Body of pancreas (tissue), 4 donors: ENCODE measurements at places on chromosomes 2 and 18. TPM values are rescaled to one million over a fixed set of nuclear protein-coding genes. Genes with fewer than 3 reads are reported as not detected.

GRCh38 chr2:102130647-102130991 is 11.9 kb upstream of the IL1R1 start:
- H3K4me1 ChIP-seq, result peaks cover 9% of the 10 kb centered on the region
- H3K27me3 ChIP-seq, result no peaks in the 10 kb centered on the region
- no peak overlapping the region for H3K4me3 ChIP-seq
- no peak for DNase-seq

The STK11IP gene
- total RNA-seq, result 18.1 TPM

- H3K36me3 ChIP-seq, result no peaks in the 10 kb centered on the region
- H3K27ac ChIP-seq, result no peak overlapping the region
- no peak for DNase-seq
- H3K27me3 ChIP-seq, result no peaks in the 10 kb centered on the region
Measured at GRCh38 chr18:27419646-27420045, 234.5 kb upstream of the CHST9 start.

GRCh38 chr2:128584296-128584890 is 265.7 kb upstream of the HS6ST1 start:
- H3K27me3 ChIP-seq, result no peaks in the 10 kb centered on the region
- no peaks in the 10 kb centered on the region for H3K36me3 ChIP-seq
- no peaks in the 10 kb centered on the region for H3K4me1 ChIP-seq
- no peak overlapping the region for H3K4me3 ChIP-seq

The AGXT gene
- total RNA-seq, result 1.6 TPM

- H3K4me1 ChIP-seq, result no peaks in the 10 kb centered on the region
- no peak overlapping the region for H3K27ac ChIP-seq
Measured at GRCh38 chr2:239057533-239057932, 209.6 kb downstream of the TWIST2 start.

DNA sequence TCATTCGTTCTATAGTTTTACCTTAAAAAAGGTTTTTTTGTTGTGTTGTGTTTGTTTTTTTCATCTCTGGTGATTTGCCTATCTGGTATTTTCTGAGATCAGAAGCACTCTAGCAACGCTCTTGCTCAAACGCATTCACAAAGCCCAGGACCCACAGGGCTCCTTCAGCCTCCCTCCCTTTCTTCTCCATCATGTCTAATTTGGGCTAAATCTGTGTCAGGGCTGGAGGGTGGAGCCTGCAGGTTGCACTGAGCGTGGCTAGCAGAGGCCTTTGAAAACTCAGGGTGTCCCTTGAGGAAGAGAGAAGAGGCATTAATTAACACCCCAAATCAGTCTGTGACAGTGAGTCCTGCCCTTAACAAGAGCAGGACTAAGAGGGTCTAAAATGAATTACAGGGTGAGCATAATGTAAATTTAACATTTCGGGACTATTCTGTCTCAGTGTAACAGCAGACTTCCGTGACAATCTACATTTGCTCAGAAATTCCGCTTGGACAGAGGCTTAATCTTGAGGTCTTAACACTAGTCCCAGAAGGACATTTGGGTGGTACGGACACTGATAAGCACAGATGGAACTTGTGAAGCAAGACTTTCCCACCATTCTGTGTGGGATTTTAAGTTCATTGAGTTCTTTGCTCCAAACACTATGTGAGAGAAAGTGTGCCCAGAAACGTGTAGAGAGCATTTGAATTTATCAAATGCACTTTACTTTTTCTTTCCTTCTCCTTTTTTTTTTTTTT is 174.4 kb upstream of the APCDD1 start:
- no peak for DNase-seq
- no peak overlapping the region for H3K27ac ChIP-seq
- H3K4me3 ChIP-seq, result no peak overlapping the region

DNA sequence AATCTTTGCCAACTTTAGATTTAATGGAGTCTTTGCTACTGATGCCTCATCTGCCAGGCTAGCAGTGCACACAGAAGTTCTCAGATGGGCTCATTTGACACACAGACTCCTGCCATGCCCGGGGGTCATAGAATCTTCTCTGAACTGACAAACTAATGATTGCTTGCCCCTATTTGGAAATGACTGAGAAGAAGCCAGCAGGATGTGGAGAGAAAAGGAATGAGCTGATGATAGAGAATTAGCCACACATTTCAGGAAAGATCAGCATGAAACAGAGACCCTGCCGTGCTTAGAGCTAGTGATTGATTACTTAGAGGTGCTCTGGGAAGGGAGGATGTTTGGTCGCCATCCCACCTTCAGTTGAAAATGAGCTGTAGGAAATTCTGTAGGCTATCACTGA is 178.5 kb downstream of the TPGS2 start:
- no peaks in the 10 kb centered on the region for H3K36me3 ChIP-seq
- no peaks in the 10 kb centered on the region for H3K27me3 ChIP-seq
- no peak overlapping the region for H3K4me3 ChIP-seq
- H3K27ac ChIP-seq, result no peak overlapping the region
- no peak for DNase-seq
- H3K4me1 ChIP-seq, result no peaks in the 10 kb centered on the region

The NGEF gene
- total RNA-seq, result 4.9 TPM

- no peaks in the 10 kb centered on the region for H3K27me3 ChIP-seq
- no peak for DNase-seq
- H3K36me3 ChIP-seq, result no peaks in the 10 kb centered on the region
- no peak overlapping the region for H3K4me3 ChIP-seq
- no peak overlapping the region for H3K27ac ChIP-seq
- H3K4me1 ChIP-seq, result no peaks in the 10 kb centered on the region
Measured at GRCh38 chr2:239949537-239949936, 75.6 kb downstream of the NDUFA10 start.

DNA sequence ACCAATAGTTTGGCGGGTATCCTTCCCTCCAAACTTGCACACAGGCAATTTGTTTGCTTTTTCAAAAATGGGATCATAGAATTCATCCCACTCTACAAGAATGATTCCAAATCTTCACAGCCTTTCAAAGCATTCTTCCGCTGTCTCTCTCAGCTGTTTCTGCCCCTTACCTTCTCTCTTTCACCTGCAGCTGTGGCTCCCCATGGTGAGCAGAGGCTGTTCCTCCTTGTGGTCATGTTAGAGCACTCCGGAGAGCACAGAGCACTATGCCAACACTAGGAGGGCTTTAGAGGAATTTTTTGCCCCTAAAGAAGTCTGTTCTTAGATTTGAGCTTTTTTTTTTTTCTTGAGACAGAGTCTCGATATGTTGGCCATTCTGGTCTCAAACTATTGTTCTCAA is 30.4 kb downstream of the MTHFD2 start:
- H3K4me3 ChIP-seq, result no peak overlapping the region
- no peaks in the 10 kb centered on the region for H3K27me3 ChIP-seq
- H3K36me3 ChIP-seq, result no peaks in the 10 kb centered on the region
- peaks cover 16% of the 10 kb centered on the region for H3K4me1 ChIP-seq
- no peak for DNase-seq

GRCh38 chr2:120320318-120320851 is 25.6 kb upstream of the INHBB start:
- H3K36me3 ChIP-seq, result no peaks in the 10 kb centered on the region
- no peak overlapping the region for H3K27ac ChIP-seq
- no peak overlapping the region for H3K4me3 ChIP-seq
- peaks cover 13% of the 10 kb centered on the region for H3K4me1 ChIP-seq
- no peaks in the 10 kb centered on the region for H3K27me3 ChIP-seq

The RAX gene
- total RNA-seq, result not detected

DNA sequence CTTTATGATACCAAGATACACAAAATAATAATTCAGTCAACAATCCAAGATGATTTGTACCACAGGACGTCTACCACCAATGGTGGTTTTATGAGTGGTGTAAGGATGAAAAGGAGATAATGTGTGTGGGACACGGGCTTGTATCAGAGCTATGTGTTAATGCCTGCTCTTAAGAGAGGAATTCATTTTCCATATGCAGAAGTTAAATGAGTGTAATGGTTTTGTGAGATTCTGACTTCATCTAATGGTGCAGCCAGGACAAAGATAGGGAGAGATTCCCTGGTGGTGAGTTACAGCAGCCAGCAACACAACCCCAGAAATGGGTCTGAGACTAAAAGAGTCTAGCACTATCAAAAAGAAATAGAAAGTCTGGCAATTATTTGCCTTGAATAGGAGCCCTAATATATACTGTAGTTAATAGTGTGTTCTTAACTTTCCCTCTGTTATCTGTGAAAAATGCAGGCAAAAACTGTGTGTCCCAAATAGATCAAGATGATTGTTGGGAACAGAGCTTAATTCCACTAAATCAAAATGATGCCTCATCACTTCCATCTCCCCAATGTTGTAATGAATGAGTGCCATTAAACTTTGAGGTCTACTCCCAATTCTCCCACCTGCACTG is 455.0 kb upstream of the TCF4 start:
- H3K27me3 ChIP-seq, result no peaks in the 10 kb centered on the region
- no peaks in the 10 kb centered on the region for H3K4me1 ChIP-seq
- DNase-seq, result no peak

DNA sequence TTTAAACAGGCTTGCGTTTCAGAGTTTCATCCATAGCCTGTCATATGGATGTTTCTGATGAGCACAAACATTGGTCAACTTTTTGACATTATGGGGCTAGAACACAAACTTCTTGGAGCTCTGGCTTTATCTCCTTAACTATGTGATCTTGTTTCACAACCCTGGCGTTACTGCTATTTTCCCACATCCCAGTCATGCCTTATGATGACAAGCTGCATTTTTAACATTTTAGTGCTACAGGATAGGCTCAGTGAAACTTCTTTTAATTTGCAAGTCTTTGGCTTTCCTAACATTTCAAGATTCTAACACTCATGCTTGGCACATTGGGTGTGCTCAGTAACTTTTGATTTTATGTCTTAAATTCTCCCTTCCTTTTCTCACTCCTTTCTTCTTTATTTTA is 21.0 kb upstream of the PDE1A start:
- H3K36me3 ChIP-seq, result no peaks in the 10 kb centered on the region
- DNase-seq, result no peak

The LIPG gene
- 0.66 TPM for total RNA-seq

DNA sequence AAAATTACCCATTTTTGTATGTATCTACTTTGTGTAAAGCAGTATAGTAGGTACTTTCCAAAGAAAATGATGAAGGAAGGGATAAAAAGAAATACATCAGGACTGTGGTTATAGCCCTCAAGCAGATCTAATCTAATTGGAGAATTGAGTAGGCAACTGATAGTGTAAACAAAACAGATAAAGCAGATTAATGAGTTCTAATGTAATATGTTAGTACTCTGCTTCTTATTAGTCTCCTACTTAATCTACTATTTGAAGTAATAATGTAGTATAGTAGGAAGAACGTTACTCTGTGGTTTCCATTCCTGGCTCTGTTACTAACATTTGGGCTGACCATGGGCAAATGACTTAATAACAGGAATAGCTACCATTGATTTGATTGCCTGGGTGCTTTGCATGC is 250.7 kb downstream of the ARHGAP15 start:
- no peaks in the 10 kb centered on the region for H3K4me1 ChIP-seq
- no peaks in the 10 kb centered on the region for H3K27me3 ChIP-seq
- H3K4me3 ChIP-seq, result no peak overlapping the region
- H3K36me3 ChIP-seq, result no peaks in the 10 kb centered on the region

DNA sequence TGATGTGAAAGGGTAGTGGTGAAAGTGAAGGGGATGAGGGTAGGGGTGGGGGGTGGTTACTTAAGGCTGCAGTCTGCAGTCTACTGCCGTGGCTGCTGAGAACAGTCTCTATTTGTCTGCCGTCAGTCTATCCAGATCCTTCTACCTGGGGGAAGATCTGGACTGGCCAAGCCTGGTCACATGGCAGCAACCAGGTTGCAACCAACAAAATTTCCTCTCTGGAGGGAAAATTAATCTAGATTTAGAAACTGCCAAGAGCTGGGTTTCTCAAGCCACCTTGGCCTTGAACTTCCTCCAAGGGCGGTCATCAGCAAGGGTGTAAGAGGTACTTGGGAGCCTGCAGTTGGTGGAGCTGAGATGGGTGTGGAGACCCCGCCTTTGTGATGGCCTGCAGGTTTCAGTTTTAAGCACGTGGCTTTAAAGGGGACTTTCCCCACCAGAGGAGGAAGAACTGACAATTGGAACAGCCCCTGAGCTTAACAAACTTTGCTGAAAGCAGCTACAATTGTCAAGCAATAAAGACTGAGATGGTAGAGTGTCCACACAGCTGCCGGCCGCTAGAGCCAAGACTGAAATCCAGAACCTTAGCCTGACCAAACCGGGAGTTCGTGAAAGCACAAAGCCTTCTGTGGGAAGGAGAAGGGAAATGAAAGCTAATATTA is 31.4 kb upstream of the KCMF1 start:
- peaks cover 16% of the 10 kb centered on the region for H3K4me1 ChIP-seq
- no peak overlapping the region for H3K4me3 ChIP-seq
- H3K36me3 ChIP-seq, result no peaks in the 10 kb centered on the region
- no peaks in the 10 kb centered on the region for H3K27me3 ChIP-seq
